ENCODE measurements at places on chromosomes 11 and 22.

GRCh38 chr22:28143241-28143865 lies 224.3 kb upstream of the PITPNB start:
- DNase-seq: no peak

DNA sequence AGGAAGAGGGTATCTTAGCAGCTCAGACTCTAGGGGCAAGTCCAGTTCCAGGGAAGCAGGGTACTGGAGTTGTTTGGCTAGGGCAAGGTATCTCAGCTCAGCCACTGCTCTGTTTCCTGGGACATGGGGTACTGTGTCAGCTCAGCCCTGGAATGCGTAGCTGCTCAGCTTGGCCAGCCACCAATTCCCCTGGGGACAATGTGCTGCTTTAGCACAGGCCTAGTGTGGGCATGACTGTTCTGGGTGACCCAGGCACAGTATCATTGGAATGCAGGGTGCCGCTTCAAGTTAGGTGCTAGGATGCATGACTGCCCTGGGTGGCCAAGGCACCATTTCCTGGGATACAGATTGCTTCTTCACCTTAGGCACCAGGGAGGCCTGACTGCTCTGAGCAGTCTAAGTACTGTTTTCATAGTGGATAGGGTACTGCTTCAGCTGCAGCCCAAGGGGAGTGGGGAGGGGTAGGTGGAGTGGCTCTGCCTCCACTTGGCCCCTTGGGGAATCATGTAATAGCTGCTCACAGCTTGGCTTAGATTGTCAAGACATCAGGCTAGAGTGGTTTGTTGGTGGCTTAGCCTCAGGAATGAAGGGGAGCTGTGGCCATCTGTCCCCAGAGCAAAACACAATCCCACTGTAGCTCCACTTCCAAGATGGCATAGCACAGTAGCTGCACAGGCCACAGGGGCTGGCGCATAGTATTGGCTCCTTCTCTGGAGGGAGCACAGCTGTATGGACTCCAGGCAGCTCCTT lies 36.0 kb downstream of the MADD start:
- no peak for DNase-seq

GRCh38 chr11:34160049-34160721 lies 54.8 kb downstream of the NAT10 start:
- no peak for DNase-seq

GRCh38 chr11:113977071-113977490 lies 2.2 kb downstream of the HTR3A start:
- DNase-seq: no peak

DNA sequence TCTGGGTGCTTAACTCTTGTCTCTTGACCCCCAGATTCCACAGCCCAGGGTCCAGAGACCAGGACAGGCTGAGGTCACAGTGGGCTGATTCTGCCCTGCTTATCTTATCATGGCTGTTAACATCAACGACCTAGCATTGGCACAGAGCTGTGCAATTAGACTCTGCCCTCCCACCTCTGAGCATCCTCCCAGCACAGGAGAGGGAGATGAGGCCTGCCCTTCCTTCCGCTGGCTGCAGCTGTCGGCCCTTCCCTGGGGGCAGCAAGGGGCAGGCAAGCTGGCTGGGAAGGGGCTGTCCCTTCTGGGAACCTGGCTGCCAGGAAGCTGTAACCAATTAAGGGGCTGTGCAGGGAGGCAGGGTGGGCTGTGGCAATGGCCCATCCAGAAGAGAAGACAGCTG lies 22.5 kb downstream of the LRRC10B start:
- no peak for DNase-seq
